ENCODE measurements at places on chromosomes 11 and 22.

DNA sequence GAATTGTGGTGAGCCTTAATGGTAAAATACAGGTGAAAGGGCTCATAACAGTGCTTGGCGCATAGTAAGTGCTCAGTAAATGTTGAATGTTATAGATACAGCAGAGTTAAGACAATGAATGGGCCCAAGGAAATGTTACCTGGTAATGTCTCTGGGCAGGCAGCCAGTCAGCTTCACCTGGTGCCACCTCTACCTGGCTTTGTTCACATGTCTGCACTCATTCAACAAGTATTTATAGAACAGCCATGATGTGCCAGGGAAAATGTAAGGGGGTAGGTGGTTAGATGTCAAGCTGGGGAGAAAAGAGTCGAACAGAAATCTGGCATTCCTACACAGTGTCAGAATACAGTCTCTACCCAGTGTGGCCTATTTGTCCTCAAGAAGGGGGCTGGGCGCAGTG is 238.8 kb upstream of the SYN3 start:
- no peak for DNase-seq

DNA sequence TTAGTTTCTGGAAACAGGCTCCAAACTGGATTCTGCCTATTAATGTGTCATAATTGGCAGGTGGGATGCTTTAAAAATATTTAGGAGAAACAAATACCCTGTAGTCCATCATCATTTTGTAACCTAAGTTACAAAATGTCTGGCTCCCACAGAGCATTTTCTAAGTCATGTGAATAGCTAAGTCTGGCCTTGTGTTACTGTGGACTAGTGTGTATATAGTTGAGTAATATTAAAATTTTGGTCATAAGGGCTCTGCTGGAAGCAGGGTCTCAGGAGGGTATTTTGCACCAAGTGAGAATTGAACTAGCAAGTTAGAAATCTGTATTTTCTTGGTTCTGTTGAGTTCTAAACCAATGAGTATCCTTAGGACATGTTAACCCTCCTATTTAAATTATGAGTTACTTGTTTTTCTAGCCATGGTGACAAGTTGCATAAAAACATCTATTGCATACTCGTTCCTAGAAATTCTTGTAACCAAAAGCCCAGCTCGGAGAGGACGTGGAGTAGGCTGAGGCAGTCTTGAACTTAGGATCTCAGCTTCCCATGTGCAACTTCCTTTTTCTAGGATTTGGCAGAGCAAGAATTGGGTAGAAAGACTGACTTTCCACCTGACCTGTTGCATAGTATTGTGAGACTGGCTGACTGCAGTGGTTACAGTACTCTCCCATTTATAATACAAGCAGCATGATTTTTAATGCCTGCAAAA is 5.4 kb downstream of the PTPMT1 start:
- no peak for DNase-seq

DNA sequence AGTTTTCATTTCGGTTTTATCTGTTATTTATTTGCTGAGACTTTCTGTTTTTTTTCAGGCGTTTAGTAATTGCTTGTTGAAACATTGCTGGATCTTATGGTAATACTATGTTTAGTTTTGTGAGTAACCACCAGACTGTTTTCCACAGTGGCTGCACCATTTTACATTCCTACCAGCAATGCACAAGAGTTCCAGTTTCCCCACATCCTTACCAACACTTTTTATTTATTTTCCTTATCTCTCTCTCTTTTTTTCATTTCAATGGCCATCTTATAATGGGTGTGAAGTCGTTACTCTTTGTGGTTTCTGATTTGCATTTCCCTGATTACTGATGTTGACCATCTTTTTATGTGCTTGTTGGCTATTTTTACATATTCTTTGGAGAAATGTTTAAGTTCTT is 23.7 kb downstream of the USP47 start:
- DNase-seq: no peak

- no peak for DNase-seq
Observed at GRCh38 chr11:6771926-6772893, at the start of gene OR2AG2. TSS of gene OR2AG2 (minus strand) at chr11:6771976. CDS start at chr11:6768957, 3,019 bp downstream.

DNA sequence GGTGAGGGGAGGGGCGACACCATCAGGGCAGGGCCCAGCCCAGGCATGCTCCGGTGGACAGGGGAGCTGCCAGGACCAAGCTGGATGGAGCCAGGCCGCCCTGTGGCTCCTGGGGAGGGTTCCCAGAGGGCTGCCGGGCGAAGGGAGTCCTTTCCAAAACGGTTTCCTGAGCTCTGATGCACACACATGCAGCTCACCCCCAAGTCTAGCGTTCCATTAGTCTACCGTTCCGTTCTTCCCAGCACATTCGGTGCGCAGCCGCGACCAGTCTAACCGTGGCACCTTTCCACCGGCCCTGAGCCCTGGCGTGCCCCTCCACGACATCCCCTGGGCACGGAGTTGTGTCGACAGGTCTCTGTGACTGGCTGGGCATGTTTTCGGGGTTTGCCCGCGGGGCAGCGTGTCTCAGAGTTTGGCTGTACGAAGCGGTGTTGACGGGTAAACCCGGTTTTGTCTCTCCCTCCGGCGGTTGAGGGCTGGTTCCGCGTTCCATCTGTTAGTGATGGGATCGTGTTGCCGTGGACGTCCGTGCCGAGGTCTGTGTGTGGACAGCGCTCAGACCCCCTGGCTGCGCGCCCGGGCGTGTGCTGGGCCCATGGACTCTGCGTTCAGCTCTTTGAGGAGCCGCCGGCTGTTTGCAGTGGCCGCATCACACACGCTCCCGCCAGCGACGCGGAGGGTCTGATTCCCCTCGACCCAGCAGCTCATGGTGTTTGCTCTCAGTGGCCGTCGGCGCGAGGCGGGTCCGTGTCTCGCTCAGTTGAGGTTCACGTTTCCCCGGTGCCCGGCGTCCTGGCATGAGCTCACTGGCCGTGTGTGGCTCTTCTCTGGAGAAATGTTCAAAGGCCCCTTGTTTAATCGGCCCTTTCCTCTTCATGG is 121.2 kb downstream of the IGLL1 start:
- DNase-seq: no peak

GRCh38 chr11:73072935-73073481 is 69.1 kb downstream of the FCHSD2 start:
- DNase-seq: no peak

DNA sequence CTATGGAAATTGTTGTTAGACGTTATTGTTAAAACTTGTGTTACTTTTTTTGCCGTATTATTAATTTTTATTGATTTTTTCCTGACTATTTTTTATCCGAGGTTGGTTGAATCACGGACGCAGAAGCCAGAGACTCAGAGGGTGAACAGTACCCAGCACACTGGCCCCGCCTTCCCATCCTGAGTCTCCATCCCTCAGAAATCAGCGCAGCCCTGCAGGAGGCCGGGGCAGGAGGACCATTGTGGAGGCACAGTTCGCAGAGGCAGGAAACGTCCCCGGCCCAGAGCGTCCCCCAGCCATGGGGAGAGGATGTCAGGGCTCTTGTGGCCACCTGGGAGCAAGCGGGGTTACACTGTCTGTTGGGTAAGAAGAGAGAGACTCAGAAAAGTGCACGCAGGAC is 843.0 kb downstream of the BRD1 start:
- DNase-seq: no peak

DNA sequence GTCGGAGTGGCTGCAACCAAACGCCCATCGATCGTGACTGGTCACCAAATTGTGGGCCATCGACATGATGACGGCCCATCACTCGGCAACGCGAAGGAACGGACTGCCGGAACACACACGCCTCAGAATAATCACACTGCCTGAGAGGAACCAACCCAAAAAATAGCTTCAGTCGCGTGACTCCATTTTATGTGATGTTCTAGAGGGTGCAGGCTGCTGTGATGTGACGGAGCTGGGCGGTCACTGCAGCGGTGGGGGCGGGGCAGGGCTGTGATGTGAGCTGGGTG is 174.6 kb downstream of the CTTN start:
- no peak for DNase-seq

DNA sequence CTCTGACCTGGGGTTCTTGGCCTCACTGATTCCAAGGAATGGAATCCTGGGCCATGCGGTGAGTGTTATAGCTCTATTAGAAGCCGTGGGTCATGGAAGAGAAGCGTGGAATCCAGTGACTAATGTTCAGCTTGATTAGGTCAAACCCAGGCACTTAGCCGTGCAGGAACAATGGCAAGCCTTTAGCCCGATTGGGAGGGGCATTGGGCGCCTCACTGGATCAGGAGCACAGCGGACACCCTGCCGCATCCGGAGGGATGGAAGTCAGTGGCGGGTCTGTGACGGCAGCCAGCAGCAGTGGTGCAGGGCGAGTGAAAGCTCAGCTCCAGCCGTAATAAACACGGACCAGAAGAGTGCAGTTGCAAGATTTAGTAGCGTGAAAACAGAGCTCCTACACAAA is 20.5 kb upstream of the SLC17A6 start:
- no peak for DNase-seq

DNA sequence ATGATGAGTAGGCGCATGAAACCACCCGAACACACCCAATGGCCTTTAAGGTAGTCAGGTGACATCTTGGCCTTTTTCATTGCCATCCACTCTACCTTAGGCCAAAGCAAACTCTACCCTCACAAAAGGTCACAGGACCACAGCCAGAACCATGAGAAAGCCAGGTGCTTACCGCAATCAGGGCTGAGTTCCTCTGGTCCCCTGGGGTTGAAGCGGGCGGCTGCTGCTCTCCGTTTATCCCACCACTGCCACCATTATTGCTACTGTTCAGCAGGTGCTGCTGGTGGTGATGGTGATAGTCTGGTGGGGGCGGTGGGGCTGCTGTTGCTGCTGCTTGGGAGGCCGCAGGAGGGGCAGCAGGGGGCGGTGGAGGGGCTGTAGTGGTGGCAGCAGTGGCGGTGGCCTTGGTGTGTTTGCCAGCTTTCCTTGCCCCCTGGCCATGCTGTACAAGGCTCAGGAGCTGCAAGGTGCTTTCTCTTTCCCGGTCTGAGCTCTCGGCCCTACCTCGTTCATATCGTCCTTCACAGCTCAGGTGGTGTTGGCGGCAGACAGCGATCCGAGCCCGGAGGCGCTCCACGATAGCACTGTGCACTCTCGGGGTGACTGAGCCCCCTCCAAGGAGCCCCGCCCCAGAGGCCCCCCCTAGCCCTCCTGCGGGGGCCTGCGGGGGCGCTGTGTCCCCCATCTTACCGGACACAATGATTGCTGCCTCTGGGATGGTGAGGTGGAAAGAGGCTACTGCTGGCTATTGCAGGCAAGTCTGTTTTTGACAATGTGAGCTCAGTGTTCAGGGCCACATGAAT is 1.6 kb downstream of the MAML2 start:
- no peak for DNase-seq

GRCh38 chr11:94895451-94895850 is 77.9 kb downstream of the CWC15 start:
- no peak for DNase-seq

- DNase-seq: no peak
Observed at GRCh38 chr11:114237321-114238280, 58.6 kb upstream of the NNMT start.

DNA sequence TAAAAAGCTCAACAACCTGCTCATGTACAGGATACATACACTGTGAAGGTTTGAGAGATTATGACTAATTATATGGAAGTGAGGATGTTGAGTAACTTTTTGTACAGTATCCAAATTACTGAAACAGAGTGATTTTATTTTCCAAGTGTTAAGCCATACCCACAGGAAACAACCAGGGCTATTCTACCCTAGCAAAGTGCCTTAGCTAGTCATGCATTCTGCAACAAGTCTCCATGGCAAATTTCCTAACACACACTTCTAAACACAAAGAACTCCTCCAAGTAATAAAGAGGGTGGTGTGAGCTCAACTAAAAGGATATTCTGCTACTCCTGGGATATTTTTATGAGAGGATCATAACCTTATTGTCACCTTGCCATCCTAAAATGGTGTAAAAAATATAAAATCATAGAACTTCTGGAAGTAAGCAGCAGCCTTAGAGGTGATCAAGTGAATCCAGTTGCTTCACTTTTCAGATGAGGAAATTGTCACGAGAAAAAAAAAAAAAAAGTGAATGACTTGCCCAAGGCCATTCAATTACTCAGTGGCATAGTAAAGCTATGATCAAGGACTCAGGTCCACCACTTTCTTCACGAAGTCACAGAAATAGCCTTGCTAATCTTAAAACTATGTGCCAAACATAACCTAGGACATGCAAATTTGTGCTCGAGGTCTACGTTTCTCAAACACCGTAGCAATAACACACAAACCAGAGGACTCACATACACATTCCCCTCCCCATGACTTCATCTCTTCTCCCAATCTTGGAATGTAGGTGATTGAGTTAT is 4.2 kb downstream of the LGR4 start:
- peak; percentile 50 for DNase-seq

GRCh38 chr11:44954051-44954906 is 3.6 kb upstream of the TP53I11 start:
- DNase-seq: no peak

DNA sequence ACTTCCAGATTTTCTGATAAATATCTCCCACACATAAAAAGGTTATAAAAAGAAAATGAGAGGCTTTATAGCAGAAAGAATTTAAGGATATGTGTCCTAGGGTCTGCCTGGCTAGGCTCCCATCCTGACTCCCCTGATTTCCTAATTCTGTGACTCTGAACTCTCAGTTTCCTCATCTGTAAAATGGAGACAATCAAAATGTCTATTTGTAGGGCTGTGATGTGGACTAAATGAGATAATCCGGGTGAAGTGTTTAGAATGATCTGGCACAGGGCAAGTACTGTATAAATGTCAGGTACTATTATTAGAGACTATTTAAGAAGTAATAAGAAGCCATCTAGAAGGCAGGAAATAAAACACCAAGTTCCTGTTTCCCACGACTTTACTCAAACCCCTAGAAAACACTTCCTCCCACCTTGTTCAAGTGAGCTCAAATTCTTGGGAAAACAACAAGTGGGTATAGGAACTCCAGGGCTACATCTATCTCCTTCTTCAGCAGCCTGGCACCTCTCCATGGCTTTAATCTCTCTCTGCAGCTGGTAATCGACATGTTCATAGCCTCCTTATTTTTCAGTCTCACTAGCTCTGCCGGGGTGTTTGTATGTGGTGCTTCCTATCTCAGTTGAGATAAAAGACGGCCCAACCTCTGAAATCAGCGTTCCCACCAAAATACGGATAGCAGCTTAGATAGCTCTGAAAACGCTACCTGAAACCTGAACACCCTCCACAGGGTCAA is 6.7 kb downstream of the ASCC2 start:
- no peak for DNase-seq

Measured in fibroblast of skin of left biceps (primary cell).